Psoas muscle (tissue), 8 donors: ENCODE measurements at places on chromosomes 4 and X. TPM values are rescaled to one million over a fixed set of nuclear protein-coding genes. Genes with fewer than 3 reads are reported as not detected.
A peak's percentile ranks its signal among the peaks of the same experiment; 100 is the strongest.

DNA sequence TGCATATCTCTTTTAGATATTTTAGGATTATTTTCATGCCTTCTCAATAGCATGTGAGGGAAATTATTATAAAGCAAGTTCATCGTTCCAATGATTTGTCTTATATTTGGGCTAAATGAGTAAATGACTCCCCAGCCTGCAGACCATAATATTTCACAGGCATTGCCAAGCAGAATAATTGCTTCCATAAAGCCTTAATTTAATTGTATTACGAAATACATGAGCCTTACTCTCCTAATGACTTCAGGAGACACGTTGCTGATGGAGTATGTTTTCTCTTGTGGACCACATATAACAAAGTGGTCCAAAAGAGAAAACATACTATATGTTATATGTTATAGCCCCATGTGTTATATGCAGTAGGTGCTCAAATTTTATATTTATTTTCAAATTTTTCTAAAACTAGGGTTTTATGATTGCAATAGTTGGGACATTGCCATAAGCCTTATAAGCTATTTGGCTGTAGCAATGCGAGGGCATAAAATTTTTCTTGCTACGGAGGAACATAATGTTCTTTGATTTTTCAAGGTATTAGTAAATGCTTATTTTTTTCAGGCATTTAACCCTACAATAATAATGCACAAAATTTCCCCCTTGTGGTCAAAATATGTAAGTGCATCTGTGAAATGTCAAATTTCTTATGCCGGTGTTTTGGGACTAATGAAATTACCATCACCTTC is 26.2 kb upstream of the TMPRSS11D start:
- DNase-seq: no peak

DNA sequence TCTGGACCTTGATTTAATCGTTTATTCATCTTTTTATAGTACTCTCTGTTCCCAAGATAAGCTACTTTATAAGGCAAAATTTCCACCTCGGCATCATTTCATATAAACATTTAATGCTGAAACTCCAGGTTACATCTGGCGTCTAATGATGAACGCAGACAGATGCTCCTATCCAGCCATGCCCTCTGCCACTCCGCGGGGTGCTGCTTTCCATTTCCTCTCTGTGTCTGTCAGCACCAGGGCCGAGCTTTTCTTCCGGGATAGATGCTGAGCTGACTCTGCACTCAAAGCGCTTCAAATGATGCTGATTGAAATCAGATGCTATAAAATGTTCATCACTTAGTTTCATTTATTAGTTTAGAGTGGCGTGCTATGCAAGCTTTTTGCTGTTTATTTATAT is 80.5 kb upstream of the HELT start:
- DNase-seq: no peak

DNA sequence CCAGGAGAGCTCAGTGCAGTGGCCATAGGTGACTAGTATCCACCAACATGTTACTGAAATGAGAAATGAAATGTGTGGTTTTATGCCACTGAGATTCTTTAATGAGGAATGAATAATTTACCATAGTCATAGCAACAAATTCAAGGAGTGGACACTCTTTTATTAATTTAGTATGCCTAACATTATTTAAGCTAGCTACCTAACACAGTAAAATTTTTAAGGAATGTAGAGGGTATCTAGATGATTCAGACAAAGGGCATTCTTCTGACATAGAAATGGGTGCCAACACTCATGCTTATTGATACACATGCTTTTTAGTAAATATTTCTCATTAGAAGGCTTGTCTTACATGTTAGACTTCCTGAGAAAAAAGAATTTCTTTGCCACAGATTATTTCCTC is 33.3 kb upstream of the SULT1B1 start:
- no peak for DNase-seq

DNA sequence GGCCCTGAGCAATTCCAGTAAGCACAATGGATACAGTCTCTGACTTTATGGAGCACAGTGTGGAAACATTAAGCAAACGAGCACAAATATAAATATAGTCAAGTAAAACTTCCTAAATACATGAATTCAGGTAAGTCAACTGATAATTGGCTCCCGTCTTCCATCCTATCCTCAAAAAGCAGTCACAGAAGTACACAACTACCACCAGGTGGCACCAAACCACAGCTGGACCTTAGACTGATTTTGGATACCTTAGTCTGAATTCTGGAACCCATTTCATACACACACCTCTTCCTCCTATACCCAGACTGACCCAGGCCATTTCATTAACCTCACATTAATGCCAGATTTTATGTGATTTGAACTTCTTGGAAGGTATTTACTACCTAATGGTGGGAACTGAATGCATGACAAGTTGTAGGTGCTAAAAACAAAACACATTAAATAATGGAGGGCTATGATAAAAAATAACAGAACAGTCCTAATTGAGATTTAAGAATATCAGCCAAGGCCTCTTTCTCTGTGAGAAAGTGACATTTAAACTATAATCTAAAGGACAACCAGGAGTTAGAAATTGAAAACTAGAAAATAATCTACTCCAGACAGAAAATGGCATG is 77.5 kb downstream of the ELF2 start:
- peak; percentile 55 for DNase-seq

DNA sequence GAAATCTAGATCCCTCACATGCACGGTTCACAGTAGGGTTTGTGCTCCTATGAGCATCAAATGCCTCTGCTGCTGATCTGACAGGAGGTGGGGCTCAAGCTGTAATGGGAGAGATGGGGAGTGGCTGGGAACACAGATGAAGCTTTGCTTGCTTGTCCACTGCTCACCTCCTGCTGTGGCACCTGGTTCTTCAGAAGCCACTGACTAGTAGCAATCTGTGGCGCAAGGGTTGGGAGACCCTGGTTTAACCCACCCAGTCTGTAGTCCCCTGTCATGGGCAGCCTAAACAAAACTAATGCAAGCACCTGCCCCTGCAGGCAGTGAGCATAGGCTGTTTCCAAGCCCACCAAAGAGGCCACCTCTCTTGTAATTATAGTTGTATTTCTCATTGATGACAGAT is 116.6 kb downstream of the SHOX start:
- DNase-seq: no peak

DNA sequence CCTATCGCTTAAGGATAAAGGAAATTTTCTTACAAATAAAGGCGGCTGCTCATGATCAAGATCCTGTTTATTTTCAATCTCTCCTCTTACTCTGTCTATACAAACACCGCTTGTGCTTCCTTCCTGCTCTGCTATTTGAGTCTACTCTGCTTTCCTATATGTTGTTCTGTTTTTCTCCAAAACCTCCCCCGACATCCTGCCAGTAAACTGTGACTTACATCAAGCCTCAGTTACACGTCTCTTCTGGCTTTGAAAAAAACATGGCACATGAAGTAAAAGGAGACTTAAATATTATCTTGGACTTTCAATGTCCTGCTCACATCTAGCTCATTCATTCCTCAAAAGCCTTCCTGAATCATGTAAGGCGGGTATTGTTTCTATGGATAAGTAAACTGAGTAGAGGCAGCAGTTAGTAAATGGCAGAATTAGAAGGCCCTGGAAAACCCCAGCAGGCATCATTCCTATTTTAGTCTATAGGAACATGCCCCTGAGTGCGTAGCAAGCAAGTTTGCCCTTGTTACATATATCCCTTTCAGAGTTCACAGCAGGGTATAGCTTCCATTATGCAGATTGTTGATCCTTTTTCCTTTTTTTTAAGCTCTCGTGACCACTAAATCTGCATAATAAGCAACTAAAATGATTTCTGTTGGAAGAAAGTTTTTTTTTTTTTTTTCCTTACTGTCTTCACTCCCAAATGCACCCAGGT is 280.1 kb downstream of the RAPGEF2 start:
- no peak for DNase-seq

DNA sequence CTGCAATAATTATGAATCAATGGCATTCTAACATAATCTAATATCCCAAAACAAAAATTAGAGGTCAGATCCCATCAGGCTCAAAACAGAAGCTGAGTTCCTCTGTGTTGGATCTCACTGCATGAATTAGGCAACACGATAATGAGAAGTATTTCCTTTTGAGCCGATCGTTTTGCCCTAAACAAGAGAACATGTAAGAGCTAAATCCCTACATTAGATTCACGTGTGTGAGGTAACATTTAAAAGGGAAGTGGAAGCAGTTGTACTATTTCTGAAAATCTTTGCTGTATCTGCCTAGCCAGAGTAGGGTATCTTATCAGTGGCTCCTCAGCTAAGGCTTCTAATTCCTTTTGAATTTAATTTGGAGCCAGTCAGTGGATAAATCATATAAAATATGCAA is 115.6 kb downstream of the C4orf51 start:
- no peak for DNase-seq

- no peak for DNase-seq
These were observed 583.4 kb downstream of the TRAM1L1 start for GRCh38 chr4:116501954-116502353.

GRCh38 chrX:107747596-107748161 is 27.9 kb downstream of the TSC22D3 start:
- DNase-seq: no peak

DNA sequence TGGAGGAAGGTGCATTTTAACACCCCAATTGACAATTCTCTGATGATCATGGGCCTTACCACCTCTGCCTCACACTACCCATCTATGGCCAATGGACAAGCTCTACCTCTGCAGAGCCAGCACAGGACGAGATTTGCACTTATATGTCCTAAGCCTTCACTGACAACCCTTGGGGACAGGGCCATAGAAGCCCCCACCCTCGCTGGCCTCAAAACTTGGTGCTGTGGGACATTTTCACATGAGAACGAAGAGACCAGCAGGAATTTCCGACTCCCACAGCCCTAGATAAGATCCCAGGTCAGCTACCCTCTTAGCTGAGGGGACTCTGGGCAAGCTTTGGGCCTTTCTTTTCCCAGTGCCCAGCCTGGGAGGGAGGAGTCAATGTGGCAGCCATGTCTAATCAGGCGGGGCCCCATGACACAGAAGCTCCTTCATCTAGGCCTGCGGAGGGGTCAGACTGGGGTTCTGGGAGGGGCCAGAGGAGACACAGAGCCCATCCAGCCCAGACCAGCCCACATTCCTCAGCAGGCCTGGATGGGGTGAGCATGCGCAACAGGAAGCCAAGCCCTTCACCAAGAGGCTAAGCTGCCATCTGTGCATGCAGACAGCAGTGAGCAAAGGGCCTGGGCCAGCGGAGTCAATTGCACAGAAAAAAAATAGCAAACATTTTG is 12.1 kb downstream of the PJA1 start:
- DNase-seq: no peak

- DNase-seq: no peak
These were observed 5.9 kb downstream of the RTL3 start for GRCh38 chrX:78653118-78653822.

GRCh38 chr4:101356928-101357327 is 9.6 kb upstream of the PPP3CA start:
- no peak for DNase-seq

DNA sequence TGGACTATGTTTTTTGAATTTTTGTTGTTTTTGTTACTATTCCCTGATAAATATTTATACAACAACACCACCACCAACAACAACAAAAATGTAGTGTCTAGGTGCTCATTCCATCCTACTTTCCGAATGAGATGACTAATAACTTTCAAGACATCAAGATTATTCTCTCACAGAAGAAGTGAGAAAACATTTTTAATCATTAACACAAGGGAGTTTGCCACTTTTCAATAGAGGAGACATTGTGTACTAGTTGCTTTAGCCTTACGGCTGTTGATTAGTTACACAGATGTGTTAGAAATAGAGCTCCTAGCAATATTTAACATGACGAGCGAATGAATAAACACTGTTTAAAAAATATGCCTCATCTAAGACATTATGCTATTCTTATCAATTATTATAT is 898.8 kb downstream of the C4orf33 start:
- DNase-seq: no peak

DNA sequence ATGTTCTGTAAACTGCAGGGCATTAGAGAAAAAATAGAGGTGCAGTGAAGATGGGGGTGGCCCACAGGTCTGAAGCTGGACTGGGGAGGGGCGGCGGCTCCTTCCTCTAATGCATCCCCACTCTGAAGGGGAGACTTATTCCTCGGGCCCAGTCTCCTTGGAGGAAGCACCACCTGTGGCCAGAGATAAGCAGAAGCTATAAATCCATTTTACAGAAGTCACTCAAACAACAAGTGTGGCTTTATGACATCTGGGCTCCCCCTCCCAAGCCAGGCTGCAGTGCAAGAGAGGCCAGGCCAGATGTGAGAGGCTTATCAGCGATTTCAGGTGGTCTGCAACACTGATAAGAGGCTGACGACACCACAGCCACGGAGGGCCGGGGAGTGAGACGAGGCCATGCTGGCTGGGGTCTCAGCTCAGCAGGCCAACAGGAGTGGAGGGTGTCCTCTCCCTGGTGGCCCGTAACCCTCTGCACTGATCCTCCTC is 15.8 kb downstream of the CYTL1 start:
- DNase-seq: no peak

DNA sequence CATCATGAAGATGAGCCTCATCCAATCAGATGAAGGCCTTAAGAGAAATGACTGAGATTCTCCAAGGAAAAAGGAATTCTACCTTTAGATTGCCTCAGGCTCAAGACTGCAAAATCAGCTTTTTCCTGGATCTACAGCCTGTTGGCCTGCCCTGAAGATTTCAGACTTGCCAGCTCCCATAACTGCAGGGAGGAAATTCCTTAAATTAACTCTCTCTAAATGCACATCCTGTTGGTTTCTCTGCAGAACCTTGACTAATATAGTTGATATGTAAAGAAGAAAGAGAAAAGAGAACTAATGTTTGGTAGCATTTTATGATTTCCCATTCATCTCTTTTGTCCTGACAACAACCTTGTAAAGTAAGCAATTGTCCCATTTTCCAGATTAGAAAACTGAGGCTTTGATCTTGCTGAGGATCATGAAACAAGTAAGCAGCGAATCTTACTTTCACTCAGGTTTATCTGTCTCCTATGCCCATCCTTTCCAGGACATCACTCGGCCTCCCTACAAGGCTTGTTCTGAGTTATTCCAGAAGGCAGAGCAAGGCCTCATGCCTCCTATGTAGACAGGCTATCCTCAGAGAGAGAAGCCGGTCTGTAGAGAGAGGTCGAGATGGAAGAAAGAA is 115.0 kb upstream of the LDB2 start:
- no peak for DNase-seq

DNA sequence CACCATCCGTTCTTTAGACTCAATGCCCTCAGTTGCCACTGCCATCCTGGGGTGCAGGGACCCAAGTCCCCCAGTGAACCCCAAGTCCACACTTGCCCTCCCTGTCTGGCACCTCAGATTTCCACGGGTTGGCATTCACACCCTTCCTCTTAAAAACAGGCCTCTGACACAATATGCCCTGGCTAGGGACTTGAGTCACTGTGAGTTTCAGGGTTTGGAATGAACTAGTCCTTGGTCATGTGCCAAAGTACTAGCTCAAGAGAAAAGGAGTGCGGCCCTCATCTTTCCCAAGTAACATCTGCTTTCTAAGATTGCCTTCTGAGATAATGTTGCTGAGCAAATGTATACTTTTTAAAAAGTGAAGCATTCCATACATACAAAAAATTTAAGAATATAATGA is 134.0 kb downstream of the MID1 start:
- no peak for DNase-seq

GRCh38 chr4:15197005-15197404 is 194.7 kb downstream of the CPEB2 start:
- DNase-seq: no peak

CXorf51A gene
- total RNA-seq: not detected

HDAC6 gene
- total RNA-seq: 47.1 TPM

XAGE1A gene
- total RNA-seq: not detected

RAP1GDS1 gene
- total RNA-seq: 7.2 TPM

CCDC158 gene
- not detected for total RNA-seq

SASH3 gene
- 1.8 TPM for total RNA-seq

LONRF3 gene
- 55.8 TPM for total RNA-seq

NAA10 gene
- total RNA-seq: 121 TPM

CENPVL2 gene
- total RNA-seq: not detected

UGT2B10 gene
- not detected for total RNA-seq

DOK7 gene
- 47.5 TPM for total RNA-seq
